Activated CD4-positive, alpha-beta memory T cell treated with anti-CD3 and anti-CD28 coated beads for 36 hours (primary cell): ENCODE measurements at places on chromosomes 16 and 17. TPM values are rescaled to one million over a fixed set of nuclear protein-coding genes. Genes with fewer than 3 reads are reported as not detected.

Gene CAPN15
- 69.7 TPM for total RNA-seq

DNA sequence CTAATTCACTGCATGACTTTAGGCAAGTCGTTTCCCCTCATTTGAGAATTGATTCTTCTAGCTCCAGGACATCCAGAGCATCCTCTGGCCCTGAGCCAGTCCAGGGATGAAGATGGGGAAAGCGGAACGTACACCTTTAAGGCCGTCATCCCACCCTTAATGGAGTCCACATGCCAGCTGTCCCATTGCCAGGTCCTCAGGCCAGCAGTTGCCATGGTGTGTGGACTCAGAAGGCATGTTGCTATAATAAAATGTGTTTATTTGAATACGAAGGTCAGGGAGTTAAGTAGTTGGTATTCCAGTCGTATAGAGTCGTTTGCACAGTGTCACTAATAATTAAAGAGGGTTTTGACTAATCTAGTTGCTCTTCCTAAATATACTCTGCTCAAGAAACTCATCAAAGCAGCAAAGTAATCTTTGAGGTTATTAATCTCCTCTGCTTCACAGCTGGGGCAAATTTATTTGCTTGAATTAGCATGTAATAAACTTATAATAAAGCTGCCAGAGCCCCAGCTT, 30.4 kb downstream of the CCDC182 start:
- H3K4me1 ChIP-seq, result no peaks in the 10 kb centered on the region
- no peak overlapping the region for H3K4me3 ChIP-seq
- no peaks in the 10 kb centered on the region for H3K36me3 ChIP-seq

DNA sequence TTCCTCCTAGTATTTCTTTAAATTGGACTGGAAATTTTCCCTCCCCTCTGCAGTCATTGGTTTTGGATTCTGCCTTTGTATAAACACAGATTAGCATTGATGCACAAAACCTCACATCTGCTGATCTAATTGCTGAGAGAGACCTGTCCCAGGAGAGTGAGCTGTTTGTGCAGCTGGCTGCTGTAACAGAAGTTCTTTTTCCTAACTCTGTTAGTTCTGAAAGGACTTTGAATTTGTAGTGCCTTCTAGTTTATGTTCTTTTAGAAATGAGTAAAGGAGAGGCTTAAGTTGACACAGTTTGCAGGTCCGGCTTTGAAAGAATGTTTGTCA, 45.2 kb upstream of the KPNB1 start:
- no peaks in the 10 kb centered on the region for H3K27me3 ChIP-seq
- H3K27ac ChIP-seq, result no peak overlapping the region
- H3K36me3 ChIP-seq, result peaks cover 28% of the 10 kb centered on the region
- peaks cover 2% of the 10 kb centered on the region for H3K4me1 ChIP-seq
- H3K4me3 ChIP-seq, result no peak overlapping the region

GRCh38 chr16:83774066-83774465, 33.7 kb upstream of the HSBP1 start:
- no peak for DNase-seq
- no peak overlapping the region for H3K4me3 ChIP-seq
- H3K27ac ChIP-seq, result no peak overlapping the region
- H3K36me3 ChIP-seq, result no peaks in the 10 kb centered on the region
